NCI-H1105 (cell line): ENCODE measurements at places on chromosomes 13 and 19.

DNA sequence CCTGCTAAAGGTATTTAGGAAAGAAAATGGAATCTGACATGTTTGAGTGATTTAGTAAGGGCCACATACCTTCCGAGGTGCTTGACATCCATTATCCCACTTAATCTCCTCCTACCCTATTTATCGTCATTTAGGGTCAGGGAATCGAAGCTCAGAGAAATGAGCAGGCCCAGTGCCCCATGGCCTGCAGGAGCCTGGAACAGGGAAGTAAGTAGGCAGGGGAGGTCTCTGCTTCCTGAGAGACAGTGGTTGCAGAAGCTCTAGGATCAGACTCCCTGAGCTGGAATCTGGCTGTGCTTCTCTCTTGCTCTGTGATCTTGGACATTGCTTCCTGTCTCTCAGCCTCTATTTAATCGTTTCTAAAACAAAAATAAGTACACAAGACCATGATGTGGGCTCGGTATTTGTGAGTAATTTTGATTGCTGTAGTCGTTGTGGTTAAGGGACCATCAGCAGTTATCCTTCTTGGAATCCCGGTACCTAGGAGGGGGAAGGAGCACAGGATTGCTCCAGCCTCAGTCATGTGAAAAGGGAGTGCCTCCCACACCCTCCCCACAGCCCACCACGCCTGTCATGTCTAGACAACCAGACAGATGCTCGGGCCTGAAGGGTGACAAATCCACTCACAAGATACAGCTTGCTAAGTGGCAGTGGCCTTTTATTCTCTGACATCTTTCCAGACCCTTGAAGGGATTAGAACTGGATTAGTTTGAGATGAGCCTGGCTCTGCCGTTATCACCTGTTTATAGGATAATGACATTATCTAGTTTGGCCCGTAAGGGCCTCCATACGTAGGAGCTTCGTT, 169.2 kb upstream of the TSHZ3 start:
- DNase-seq = no peak

GRCh38 chr19:16594131-16594586, 21.9 kb upstream of the SLC35E1 start:
- no peak for DNase-seq

DNA sequence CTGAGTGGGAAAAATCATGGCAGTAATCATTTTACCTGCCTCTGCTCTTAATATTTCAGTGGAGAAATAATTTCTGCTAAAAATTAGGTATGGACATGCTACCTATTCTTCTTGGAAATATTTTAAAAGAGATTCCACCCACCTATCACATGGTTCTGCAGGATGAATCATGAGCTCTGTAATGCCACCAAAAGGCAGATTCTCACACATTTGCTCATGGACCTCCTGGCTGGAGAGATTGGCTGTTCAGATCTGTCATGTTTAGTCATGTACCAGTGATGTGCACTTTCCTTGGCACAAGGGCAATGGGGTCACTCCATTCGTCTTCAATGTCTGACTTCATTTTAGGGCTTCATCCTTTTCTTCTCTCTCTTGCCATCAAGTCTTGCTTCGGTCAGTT, 101.8 kb upstream of the MBNL2 start:
- DNase-seq = no peak

GRCh38 chr13:99218969-99219368, 18.3 kb downstream of the UBAC2 start:
- DNase-seq = no peak

DNA sequence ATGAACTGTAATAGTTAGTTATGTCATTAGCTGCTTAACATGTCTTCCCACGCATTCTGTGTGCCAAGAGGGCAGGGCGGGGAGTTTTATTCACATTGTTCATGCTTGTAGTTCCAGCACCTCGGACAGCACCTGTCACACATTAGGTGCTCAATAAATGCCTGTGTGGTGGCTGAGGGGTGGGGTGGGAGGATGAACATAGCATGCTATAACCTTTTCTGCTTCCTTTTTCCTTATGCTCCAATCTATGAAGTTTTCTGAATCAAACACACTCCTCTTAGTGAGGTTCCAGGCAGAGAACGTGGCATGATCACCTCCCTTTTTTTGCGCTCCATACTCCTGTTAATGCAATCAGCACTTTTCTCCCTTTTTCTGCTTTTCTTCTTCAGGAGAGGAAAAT, 15.8 kb upstream of the PTPRS start:
- DNase-seq = no peak

- no peak for DNase-seq
Measured at GRCh38 chr13:21033212-21033840, 28.1 kb downstream of the LATS2 start.

DNA sequence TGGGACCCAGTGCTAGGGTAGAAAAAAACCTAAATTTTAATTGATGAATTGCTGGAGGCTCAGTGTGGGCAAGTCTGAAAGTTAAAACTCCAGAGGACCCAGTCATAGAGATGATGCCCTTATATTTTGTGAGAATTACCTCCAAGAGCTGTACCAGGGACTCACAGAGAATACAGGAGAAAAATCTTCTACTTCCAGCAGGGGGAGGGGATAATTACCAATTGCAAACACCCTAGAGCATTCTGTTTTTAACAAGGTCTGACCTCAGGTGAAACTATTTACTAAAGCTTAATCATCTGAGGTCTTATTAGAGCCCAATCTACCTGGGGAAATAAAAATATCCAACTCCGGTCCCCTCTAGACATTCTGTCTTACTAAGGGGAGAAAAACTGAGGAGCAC, 994.7 kb upstream of the MIR17HG start:
- no peak for DNase-seq
